ENCODE measurements at places on chromosomes 12 and 14. TPM values are rescaled to one million over a fixed set of nuclear protein-coding genes. Genes with fewer than 3 reads are reported as not detected.

GRCh38 chr14:36955376-36955775 is 217.0 kb downstream of the SLC25A21 start:
- DNase-seq = no peak

Gene BMAL2
- polyA plus RNA-seq = 0.31 TPM

Gene CIROP
- polyA plus RNA-seq = 0.03 TPM

Gene SLC22A17
- polyA plus RNA-seq = 1.4 TPM

Gene YARS2
- 16.8 TPM for polyA plus RNA-seq

Gene CLEC9A
- polyA plus RNA-seq = not detected

DNA sequence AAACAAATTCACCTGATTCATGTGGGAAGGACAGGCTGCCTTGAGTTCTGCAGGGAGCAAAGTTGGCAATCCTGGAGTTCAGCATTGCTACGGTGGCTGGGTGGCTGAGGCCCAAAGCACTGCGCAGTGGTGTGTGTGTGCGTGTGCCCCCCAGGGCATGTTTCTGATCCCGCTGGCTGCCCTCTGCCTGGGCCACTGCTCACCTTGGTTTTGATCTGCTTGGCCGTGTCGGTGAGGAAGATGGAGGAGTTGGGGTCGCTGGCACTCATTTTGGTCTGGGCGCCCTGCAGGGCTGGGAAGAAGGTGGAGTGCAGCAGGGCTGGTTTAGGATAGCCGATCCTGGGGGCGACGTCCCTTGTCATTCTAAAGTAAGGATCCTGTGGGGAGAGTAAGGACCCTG is 19.1 kb downstream of the SLC25A47 start:
- DNase-seq = no peak

DNA sequence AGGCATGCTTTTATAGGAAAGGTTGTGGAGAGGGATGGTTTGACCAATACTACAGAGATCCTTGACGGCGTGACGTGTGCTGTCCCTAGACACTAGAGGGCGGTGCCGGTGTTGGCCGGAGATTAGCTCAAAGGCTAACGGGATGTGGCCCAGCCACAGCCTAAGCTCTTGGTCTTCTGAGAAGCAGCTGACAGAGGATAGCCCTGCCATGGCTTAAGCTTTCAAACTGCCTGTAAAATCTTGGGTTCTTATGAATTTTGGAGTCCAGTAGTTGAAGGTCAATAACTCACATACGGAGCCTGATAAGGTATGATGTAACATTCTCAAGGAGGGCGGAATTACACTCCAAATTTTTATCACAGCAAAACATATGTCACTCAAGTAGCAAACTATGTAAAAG is 515.7 kb upstream of the ATXN7L3B start:
- peak; percentile 20 for DNase-seq

GRCh38 chr14:60658211-60658690 is 9.0 kb upstream of the SIX1 start:
- no peak for DNase-seq

Gene FBXO21
- polyA plus RNA-seq = 7.4 TPM

DNA sequence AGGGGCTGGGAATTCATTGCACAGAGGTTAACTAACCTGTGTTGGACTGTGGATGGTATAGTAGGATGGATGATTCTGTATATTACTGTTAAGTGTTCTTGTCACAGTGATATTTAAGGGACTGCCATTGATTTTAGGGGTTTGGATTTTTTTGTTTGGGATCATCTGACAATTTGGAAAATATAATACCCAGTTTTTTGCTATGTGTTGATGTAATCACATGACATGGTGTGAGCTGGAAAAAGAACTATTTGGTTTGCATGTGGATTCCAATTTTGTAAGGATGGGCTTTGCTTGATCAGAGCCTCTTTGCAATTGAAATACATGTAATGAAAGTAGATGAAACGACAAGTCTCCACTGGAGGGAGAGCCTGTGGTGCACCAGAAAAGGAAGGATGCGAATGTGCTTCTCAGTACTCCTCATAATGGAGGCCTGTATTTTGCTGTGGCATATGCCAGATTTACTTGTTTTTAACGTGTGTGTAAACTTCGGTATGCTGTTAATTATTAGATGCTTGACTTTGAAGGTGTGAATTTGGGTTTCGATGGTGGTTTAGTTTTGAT is 2.7 kb downstream of the DYRK2 start:
- no peak for DNase-seq

GRCh38 chr12:50574601-50575348 is 70.0 kb downstream of the DIP2B start:
- no peak for DNase-seq

Gene SMOC1
- polyA plus RNA-seq = 10.1 TPM

DNA sequence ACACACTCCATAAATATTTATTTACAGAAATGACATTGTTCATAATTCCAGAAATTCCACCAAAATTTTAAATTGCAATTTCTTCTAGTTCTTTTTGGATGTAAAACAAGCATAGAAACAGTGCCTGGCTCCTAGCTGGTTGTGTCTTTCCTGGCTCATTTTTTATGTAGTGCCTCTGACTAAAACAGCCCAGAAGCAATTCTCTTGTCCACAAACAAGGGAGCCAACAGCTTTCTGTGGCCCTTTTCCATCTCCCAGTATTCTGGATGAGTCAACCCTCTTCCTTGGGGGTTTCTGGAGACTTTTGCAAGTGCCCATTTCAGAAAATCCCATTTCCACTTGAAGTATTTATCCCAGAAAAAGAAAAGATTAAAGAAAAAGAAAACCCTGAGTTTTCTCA is 141.4 kb downstream of the PHLDA1 start:
- DNase-seq = no peak

Gene RHOJ
- polyA plus RNA-seq = 3.0 TPM

DNA sequence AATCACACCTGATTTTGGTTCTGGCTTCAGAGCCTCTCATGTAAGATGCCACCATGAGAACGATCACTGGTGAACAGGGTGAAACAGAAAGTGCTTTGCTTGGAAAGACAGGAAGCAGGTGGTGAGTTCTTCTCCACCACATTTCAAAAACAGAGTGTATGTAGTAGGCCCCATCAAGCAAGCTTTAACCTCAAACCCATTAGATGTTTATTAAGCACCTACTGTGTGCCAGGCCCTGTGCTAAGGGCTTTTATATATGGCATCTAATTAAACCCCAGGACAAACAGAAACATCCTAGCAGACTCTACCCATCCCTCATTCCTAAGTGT is 47.8 kb upstream of the MED13L start:
- DNase-seq = no peak

- no peak for DNase-seq
Observed at GRCh38 chr12:53042607-53043454, 7.0 kb upstream of the TNS2 start.

- no peak for DNase-seq
Observed at GRCh38 chr14:100525615-100526014, 61.6 kb downstream of the BEGAIN start.
